ENCODE measurements at places on chromosomes 7 and 10.

GRCh38 chr10:114837690-114838089, 16.1 kb downstream of the FHIP2A start:
- no peak for DNase-seq

DNA sequence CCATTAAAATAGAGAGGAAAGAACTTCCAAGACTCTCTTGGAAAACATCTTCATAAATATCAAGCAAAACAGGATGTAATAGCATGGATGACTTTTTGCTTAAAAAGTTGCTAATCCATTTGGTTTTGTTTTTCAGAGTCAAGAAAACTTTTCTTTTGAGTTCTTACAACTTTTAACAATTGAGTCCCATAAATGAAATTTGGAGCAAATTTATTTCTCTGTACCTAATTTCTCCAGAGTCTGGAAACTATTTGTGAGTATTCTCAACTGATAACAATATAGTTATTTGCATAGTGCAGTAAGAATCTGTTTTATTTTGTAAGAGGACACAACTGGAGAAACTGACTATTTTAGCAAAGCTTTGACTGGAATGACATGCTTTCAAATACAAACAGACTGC, 606.3 kb upstream of the IGFBP3 start:
- DNase-seq: no peak

DNA sequence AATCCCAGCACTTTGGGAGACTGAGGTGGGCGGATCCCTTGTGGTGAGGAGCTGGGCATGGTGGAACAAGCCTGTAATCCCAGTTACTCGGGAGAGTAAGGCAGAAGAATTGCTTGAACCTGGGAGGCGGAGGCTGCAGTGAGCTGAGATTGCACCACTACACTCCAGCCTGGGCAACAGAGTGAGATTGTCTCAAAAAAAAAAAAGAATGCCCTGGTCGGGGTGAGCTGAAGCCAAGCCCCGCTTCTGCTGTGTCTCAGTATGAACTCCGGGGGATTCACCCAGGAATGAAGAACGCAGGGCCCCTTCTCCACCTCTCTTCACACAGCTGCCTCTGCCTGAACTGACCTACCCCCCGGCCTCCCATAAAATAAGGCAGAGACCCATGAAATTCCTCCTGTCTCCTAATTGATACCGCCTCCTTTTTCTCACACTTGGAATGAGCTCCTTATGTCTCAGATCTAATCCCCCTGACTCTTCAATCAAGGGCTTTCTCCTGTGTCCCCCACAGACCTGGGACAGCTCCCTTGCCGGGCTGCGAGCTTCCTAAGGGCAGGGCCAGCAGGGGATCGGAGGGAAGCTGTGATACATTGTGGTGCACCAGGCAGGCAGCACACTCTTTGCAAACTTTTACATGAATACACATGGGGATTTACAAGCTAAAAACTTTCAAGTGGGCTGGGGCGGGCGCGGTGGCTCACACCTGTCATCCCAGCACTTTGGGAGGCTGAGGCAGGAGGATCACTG, 911 bp upstream of the ZP3 start:
- no peak for DNase-seq

DNA sequence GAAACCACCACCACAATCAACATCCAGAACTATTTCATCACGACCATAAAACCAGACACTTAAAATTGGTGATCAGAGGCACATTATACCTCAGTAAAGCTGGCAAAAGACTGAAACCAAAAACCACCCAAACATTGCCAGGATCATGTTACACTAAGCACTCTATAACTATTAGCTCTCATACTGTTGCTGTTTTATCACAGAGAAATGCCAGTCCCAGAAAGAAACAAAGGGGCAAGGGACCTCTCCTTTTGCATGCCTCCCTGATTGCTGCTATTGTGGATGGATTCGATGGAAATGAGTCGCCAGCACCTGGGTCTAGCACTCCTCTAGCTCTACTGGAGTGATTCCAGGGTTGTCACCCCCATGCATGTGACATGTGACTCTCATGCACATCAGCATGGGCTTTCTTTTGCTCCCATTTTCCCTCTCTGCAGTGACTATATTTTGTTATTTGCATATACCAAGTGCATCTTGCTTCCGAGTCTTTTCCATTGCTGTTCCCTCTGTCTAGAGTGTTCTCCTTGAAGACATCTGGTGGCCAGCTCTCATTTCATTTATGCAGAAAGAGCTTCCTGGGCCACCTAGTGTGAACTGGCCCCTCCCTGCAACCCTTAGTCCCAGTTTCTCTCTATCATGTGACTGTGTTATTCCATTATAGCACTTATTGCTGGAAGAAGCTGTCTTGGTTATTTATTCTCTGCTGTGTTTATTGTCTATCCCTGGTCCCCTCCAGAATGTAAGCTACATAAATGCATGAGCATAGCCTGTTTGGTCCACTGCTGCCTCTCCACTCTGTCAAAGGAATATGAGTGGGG, 300.6 kb downstream of the PLXNA4 start:
- DNase-seq: no peak

DNA sequence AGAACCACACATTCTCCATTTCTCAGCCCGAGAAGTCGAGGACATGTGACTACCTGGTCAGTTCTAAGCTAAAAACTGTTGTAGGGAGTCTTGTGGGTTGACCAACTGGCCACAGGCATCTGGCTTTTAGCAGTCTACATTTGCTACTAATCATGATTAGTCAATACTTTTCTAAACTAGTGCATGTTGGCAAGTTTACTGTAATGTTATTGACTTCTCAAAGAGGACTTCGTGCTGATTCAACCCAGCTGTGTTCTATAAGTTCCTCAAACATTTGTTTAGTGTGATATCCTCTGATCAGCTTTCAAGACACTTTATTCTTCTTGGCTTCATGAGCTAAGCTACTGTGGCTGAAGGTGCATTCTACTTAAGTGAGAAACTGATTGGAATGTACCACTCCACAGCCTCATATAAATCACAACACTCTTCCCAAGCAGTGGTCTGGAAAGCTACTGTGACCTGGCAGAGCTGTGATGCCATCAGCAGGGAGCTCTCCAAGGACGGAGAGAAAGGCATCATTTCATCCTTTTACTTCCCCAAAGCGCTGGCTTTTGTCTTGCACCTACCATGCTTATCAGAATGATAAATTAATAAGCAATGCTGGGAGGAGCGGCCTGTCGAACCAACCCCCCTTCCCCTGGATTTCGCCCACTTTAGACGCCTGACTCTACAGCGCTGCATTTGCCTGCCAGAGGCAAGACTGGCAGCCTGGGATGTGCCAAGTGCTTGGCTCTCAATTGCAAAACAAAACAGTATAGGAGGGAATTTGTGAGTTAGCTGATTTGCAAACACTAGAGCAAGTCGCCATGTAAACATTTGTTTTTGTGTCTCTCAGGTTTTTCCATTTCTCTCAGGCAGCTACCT, 206.7 kb upstream of the PLXNA4 start:
- DNase-seq: no peak

- no peak for DNase-seq
These were observed 142.1 kb downstream of the SND1 start for GRCh38 chr7:127794136-127794535.

GRCh38 chr7:31120800-31121513, 68.8 kb downstream of the ADCYAP1R1 start:
- DNase-seq: no peak

- no peak for DNase-seq
These were observed 165.2 kb upstream of the TMEM72 start for GRCh38 chr10:44745920-44746319.

DNA sequence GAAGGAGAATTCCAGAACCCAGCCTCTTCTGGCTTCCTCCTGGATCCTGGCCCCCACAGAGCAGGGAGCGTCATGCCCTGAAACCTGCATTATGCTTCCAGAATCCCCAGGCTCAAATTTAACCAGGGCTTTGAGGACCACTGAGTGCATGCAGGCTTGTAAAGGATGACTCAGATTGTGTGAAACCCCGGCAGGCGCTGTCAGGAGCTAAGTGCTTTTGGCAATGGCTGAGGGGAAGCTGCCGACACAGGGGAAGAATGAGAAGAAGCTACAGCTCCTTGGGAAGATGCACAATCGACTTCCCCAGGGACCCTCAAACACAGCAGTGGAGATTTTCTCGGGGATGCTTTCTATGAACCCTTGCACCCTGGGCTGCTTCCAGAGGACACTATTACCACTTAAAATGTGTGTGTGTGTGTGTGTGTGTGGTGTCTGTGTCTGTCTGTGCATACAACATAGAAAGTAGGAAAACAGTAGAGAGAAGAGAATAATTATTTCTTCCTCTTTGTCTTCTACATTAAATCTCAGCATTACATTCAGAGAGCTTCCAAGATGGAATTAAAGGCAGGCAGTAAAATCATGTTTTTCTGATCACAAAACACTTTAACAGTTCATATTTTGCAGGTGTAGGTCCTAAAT, 183.5 kb upstream of the INHBA start:
- DNase-seq: no peak

DNA sequence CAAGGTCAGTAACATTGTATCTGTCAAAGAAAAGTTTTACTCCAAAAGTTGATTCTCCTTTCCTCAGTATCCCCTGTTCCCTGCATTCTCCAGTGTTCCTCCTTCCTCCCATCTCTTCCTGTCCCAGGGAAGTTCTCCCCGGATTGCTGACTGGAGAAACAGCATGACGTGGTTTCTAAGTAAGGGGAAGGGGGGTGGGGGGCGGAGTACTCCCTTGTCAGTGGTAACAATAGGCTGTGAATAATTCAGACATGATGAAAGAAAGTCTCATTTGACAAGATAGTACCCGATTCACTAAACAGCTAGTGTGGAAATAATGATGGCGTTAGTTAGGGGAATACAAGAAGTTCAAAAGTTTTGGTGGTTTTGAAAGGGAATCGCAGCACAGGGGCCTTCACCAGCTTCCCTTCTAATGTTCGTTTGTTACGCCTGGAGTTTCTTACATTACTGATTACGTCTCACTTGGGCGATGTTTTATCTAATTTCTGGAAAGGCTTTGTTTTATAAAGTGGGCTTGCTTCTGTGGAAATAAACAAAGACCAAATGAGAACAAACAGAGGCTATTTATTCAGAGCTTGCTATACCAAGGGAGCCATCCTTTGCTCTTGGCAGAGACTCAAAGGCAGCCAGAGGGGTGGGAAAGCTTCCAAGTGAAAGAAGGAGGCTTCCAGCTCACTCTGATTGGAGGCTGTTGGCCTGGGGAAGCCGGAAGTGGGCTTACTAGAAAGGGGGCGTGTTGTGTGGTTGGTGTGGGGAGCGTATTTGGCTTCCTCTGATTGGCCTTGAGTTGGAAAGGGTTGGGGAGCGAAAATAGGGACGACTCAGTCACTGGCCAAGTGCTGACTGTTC, 453.7 kb downstream of the SDK1 start:
- DNase-seq: no peak

GRCh38 chr7:23292623-23293022, 6.5 kb upstream of the MALSU1 start:
- no peak for DNase-seq

- no peak for DNase-seq
These were observed 93.9 kb downstream of the PDGFA start for GRCh38 chr7:425794-426188.

- DNase-seq: no peak
These were observed 7.8 kb downstream of the ITPRIP start for GRCh38 chr10:104330168-104331110.

GRCh38 chr10:78804411-78805032, 264.2 kb upstream of the ZMIZ1 start:
- DNase-seq: no peak

DNA sequence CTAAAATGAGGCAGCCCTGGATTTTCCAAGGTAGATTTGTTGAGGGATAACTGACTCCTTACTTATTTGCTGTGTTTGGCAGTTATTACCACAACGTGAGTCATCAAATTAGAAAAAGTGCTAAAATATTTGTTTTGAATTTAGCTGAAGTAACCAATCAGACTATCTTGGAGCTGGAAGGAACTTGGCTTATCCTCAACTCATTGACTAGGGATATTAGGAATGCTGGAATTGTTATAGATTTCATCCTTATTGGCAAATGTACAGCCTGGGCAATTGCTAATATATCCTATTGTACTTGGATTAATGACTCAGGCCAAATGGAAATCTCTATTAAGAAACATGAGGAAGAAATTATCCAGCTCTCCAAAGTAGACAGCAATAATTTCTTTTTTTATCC, 1189.0 kb upstream of the LRRN3 start:
- no peak for DNase-seq

Measured in T-helper 2 cell (primary cell).